Neural progenitor cell (in vitro differentiated cells): ENCODE measurements at places on chromosomes 1 and 21. TPM values are rescaled to one million over a fixed set of nuclear protein-coding genes. Genes with fewer than 3 reads are reported as not detected.

Gene A3GALT2
- not detected in 2 replicates for total RNA-seq

Gene FNBP1L
- 114 and 162 TPM in 2 replicates for total RNA-seq

- no peaks in the 10 kb centered on the region for H3K36me3 ChIP-seq
- H3K4me3 ChIP-seq: no peak overlapping the region
- peaks cover 3% of the 10 kb centered on the region for H3K4me1 ChIP-seq
- no peak for DNase-seq
- H3K27me3 ChIP-seq: no peaks in the 10 kb centered on the region
Measured at GRCh38 chr1:96424877-96425276, 296.7 kb upstream of the PTBP2 start.

DNA sequence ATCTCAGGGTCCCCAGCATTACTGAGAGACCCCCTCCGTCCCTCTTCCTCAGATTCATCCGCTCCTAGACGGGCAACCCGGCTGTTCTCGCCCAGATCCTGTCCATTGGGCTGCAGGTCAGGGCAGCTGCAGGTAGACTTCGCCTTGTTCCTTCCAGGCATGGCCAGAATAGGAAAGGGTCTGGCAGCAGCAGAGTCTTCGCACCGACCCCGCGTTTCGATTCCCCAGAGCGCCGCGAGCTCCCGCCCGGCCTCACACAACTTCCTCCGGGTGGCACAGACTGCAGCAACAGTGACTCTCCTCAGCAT lies 265 bp downstream of the NRDC start:
- H3K27ac ChIP-seq: peak overlapping the region; percentile 95
- no peak for DNase-seq
- peaks cover 14% of the 10 kb centered on the region for H3K27me3 ChIP-seq
- peaks cover 16% of the 10 kb centered on the region for H3K4me1 ChIP-seq
- peak overlapping the region; percentile 86 for H3K4me3 ChIP-seq

GRCh38 chr21:14901482-14901958 lies 163.3 kb downstream of the NRIP1 start:
- no peaks in the 10 kb centered on the region for H3K27me3 ChIP-seq
- H3K4me1 ChIP-seq: no peaks in the 10 kb centered on the region
- no peak overlapping the region for H3K4me3 ChIP-seq
- no peak for DNase-seq
- no peak overlapping the region for H3K27ac ChIP-seq
- no peaks in the 10 kb centered on the region for H3K36me3 ChIP-seq

- peaks cover 21% of the 10 kb centered on the region for H3K4me1 ChIP-seq
- H3K36me3 ChIP-seq: no peaks in the 10 kb centered on the region
- no peak overlapping the region for H3K4me3 ChIP-seq
- no peak overlapping the region for H3K27ac ChIP-seq
Measured at GRCh38 chr1:25197982-25198662, 34.2 kb downstream of the SYF2 start.

DNA sequence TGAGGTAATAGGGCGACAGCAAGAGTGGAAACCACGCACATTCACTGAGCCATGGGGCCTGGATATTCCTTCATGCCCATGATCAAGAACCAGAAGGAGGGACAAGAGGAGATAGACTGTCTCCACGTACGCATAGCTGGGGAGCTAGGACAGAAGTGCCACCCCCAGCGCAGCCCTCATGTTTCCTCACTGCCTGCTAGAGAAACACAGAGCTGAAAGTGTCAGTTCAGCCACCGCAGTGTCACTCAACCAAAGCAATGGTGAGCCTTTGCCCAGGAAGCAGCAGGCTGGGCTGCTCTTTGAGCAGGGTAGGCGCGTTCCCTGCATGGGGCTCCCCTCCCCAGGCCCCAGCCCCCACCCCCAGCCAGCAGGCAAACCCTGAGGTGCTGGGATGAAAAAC lies 68.5 kb downstream of the STUM start:
- no peaks in the 10 kb centered on the region for H3K4me1 ChIP-seq
- no peak for DNase-seq
- no peak overlapping the region for H3K27ac ChIP-seq
- no peaks in the 10 kb centered on the region for H3K36me3 ChIP-seq

GRCh38 chr1:180345148-180345547 lies 115.1 kb downstream of the LHX4 start:
- no peak overlapping the region for H3K4me3 ChIP-seq
- H3K36me3 ChIP-seq: no peaks in the 10 kb centered on the region
- no peaks in the 10 kb centered on the region for H3K27me3 ChIP-seq
- no peak overlapping the region for H3K27ac ChIP-seq
- no peak for DNase-seq

DNA sequence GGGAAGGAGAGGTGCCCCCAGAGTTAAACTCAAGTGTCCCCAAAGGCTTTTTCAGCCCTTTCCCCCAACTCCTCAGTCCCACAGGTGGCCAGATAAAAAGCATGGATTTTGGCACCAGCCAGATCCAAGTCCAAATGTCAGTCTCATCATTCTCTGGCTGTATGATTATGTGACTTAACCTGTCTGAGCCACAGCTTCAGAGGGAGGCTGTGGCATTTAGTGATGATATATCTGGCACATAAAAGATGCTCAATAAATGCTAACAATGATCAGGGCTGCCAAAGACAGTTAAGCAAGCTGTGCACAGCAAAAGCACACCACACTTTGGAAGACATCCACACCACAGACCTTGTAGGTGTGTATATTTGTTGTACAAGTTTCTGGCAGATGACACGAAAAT lies 5.6 kb upstream of the PADI3 start:
- peaks cover 35% of the 10 kb centered on the region for H3K4me1 ChIP-seq
- DNase-seq: no peak
- no peaks in the 10 kb centered on the region for H3K36me3 ChIP-seq
- no peaks in the 10 kb centered on the region for H3K27me3 ChIP-seq
- no peak overlapping the region for H3K4me3 ChIP-seq

- H3K4me3 ChIP-seq: no peak overlapping the region
- no peak for DNase-seq
- no peaks in the 10 kb centered on the region for H3K36me3 ChIP-seq
- peaks cover 20% of the 10 kb centered on the region for H3K27me3 ChIP-seq
Measured at GRCh38 chr21:33261635-33262034, 4.5 kb upstream of the IL10RB start.
